NB4 (cell line): ENCODE measurements at places on chromosomes 16 and 17.

DNA sequence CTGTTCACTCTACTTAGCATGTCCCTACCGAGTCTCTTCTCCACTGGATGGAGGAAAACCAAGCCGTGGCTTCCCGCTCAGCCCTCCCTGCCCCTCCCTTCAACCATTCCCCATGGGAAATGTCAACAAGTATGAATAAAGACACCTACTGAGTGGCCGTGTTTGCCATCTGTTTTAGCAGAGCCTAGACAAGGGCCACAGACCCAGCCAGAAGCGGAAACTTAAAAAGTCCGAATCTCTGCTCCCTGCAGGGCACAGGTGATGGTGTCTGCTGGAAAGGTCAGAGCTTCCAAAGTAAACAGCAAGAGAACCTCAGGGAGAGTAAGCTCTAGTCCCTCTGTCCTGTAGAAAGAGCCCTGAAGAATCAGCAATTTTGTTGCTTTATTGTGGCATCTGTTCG, 2.8 kb upstream of the LPCAT2 start:
- DNase-seq = no peak

DNA sequence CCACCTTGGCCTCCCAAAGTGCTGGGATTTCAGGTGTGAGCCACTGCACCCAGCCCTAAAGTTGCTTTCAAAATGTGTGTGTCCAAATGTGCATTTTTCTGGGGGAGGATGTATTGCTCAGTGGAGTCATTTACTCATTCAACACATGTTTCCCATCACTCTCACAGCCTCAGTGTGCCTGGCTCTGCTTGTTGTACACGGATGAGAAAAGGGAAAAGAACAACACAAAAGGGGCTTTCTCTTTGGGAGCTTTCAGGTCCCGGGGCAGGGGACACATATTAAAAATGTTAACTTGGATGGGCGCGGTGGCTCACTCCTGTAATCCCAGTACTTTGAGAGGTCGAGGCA, 1.7 kb upstream of the PPL start:
- DNase-seq = no peak

GRCh38 chr16:66946974-66947301, 11.6 kb downstream of the CES2 start:
- no peak for DNase-seq

GRCh38 chr17:82023447-82024241, 539 bp downstream of the LRRC45 start:
- peak; percentile 69 for DNase-seq

GRCh38 chr17:65723431-65724151, 162.1 kb upstream of the AXIN2 start:
- no peak for DNase-seq

- no peak for DNase-seq
These were observed 6.6 kb downstream of the DHODH start for GRCh38 chr16:72015124-72015523.

- no peak for DNase-seq
These were observed 37.5 kb upstream of the ACSM2B start for GRCh38 chr16:20613481-20614185.

GRCh38 chr16:56872863-56873391, 7.9 kb downstream of the SLC12A3 start:
- DNase-seq = no peak

GRCh38 chr17:42386777-42387657, 1.2 kb downstream of the STAT3 start:
- DNase-seq = peak; percentile 84

- no peak for DNase-seq
These were observed 18.2 kb upstream of the SP6 start for GRCh38 chr17:47869114-47869513.

- DNase-seq = no peak
These were observed 49.3 kb upstream of the MNT start for GRCh38 chr17:2450016-2450650.

- DNase-seq = peak; percentile 92
These were observed 194.0 kb upstream of the CIBAR2 start for GRCh38 chr16:85306071-85306792.

- DNase-seq = no peak
These were observed 14.1 kb downstream of the CFAP20 start for GRCh38 chr16:58114827-58115825.

DNA sequence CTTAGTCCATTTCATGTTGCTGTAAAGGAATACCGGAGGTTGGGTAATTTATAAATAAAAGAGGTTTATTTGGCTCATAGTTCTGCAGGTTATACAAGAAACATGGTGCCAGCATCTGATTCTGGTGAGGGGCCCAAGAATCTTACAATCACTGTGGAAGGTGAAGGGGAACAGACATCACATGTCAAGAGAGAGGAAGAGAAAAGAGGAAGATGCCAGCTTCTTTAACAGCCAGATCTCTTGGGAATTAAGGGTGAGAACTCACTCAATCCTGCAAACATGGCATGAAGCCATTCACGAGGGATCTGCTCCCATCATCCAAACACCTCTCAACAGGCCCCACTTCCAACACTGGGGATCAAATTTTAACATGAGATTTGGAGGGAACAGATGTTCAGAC, 49.5 kb downstream of the BMERB1 start:
- DNase-seq = peak; percentile 67

DNA sequence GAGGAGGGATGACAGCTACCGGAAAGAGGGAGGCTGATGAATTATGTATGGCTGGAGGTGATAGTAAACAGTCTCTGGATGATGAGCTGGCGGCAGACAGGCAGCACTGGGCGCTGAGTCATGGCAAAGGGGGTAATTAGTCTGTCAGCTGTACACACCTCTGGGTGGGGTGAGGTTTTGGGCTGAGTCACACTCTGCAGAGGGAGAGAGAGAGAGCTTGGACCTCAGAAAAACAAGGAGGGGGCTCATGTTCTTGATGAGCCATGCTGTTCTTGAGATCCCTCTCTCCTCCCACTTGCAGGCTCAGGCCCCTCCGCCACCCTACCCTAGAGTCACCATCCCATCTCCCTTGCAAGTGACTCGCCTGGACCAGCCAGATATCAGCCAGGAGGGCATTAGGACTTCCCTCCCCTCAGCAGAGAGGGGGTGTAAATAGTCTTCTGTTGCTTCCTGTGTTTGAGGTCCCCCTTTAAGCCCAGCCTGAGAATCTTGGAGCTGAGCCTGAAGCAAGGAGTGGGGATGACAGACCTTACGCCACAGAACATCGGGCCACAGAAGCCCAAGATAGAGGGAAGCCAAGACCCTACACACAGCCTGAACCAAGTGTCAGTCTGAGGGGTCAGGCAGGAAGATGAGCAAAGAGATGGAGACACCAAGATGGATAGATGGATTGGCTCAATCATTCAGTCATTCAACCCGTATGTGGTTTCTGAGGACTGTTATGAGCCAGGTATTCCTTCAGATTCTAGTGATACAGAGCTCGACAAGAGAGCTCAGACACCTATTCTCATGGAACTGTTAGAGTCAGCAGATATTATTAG, 383.2 kb upstream of the CCL2 start:
- peak; percentile 17 for DNase-seq

GRCh38 chr16:5058476-5058875, 7.3 kb downstream of the C16orf89 start:
- no peak for DNase-seq

DNA sequence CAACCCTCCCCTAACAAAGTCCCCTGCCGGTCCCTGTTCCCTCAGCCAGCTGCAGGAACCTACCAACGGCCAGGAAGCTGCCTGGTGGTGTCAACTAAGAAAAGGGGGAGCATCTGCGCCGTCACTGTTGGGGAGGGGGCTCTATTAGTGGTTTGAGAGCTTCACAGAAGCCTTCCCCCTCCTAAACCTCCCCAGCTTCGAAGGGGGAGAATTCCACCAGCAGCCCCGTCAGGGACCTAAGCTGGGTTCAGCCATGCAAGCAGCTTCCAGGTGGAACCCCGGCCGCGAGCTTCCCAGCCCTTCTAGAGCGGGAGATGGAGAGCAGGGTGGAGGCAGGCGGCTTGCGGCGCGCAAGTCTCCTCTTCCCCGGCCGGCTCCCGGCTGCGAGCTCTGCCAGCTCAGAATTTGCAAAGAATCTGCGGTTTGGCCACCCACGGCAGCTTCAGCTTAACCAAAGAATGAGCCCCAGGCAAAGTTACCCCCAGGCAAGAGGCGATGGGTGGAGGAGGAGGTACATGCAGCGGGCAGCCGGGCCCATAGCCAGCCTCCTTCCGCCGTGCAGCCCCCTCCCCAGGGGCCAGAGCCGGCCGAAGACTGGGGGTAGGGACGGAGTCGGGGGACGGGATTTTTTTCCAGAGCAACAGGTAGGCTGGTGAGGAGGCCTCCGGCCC, 33.7 kb downstream of the DDX19A start:
- peak; percentile 91 for DNase-seq

GRCh38 chr16:79163691-79164387, 436.7 kb downstream of the MAF start:
- peak; percentile 82 for DNase-seq

DNA sequence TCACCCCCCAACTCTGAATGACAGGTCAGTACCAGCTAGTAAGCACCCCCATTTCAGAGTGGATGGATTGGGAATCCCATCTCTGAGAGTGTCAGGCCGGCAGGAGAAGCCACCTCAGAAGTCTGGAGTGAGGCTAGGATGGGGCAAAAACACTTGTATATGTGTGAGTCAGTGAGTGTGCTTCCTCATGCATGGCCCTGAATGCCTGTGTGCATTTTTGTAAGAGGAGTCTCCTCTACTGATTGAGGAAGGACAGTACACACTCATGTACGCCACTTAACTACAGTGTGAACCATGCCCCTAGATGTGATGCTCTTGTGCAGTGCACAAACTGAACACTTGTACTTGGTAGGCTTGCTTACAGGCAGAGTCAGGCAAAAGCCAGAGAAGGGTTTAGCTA, 22.3 kb upstream of the NAGS start:
- DNase-seq = no peak

DNA sequence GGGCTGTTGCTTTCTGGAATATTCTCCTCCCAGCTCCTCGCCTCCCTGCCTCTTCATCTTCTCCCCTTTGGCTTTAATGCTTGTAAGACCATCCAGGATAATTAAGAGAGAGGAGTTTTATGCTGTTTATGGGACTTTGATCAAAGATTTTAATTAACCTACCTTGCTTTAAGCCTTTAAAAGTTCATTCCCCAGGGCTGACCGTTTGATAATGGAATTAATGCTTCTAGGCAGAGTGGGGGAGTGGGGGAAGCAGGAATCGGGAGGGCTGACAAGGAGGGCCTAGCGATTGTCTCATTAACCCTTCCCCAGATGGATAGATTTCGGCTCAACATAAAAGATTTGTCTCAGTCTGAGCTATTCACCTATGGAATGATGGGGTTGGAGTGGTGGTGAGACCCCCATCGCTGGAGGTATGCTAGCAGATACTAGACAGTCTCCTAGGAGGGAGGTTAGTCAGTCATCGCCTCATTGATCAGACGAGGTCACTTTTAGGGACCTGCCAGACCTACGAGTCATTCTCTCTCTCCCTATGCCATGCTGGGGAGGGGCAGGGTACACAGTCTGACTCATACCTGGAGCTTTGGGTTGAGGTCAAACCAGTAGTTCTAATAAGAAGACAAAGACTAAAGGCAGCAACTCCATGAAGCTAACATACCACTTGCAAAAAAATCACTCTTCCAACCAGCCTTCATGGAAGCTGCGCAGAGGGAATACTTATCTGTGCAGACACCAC, 236.6 kb upstream of the NLRP1 start:
- no peak for DNase-seq

- DNase-seq = no peak
These were observed 7.3 kb downstream of the ST6GALNAC2 start for GRCh38 chr17:76578376-76578775.

- peak; percentile 60 for DNase-seq
These were observed at the start of gene LRRC75A for GRCh38 chr17:16491703-16492612. TSS of gene LRRC75A (minus strand) at chr17:16492193. CDS start at chr17:16491990, 203 bp downstream.

GRCh38 chr16:14179116-14179515, 108.0 kb downstream of the MRTFB start:
- DNase-seq = no peak

DNA sequence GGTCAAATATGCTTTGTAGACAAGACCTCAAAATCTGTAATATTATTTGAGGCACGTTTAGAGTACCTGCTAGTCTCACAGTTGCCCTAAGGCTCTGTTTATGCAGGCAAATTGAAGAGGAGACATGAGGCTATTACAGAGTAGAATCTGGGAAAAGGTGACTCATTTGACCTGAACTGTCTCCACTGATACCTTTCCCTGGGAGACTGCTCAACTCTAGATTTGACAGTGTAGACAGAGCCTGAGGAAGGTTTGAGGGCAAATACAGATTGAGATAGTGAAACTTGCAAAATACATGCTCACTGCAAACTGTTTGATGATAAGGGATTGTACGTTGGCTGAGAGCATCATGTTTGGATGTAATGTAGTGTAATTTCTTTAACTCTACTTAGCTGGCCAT, 1266.6 kb upstream of the CDH8 start:
- DNase-seq = no peak

DNA sequence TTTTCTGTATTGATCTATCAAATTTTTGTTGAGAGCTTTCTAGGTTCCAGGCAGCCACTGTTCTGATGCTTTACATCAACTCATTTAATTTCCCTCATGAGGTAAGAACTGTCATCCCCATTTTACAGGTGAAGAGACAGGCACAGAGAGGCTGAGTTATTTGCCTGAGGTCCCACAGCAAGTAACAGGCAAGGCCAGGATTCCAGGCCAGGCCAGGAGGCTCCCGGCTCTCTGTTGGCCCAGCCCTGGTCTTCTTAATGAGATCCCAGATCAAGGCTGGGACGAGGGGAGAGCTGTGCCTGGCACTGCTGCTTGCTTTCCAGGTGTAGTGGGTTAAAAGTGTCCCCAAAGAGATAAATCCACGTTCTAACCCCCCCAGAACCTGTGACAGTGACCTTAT, 22.4 kb upstream of the RMI2 start:
- DNase-seq = no peak

DNA sequence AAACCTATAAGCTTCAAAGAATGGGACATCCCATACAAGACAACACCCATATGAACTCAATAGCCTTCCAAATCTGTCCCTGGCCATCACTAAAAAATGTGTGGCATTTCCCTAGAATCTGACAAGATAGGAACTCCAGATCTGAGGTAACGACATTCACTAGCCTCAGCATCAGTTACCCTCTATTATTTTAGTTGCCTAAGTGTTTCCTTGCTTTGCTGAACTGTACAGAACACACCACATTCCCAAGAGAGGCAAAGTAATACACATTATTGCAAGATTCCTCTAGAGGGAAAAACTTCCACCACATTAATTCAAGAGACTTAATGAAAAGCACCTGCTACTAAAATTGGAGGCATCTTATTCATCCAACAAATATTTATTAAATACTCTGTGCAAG, 5.0 kb downstream of the LSM12 start:
- no peak for DNase-seq

DNA sequence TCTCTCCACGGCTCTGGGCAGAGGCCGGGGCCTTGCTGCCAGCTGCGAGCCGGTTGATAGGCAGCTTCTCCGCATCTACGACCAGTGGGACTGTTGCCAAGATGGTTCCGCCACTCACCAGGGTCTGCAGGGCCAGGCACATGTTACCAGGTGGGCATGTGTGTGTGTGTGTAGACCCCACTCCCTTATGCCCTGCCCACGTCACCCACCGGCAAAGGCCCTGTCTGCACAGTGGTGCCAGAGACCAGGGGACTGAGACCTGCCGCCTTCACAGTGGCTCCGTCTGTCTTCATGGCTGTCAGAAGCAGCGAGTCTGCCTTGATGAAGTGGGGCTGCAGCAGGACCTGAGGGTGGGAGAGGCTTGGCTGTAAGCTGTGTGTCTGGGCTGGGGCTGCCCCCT, 17.7 kb downstream of the SREBF1 start:
- no peak for DNase-seq

GRCh38 chr17:73511719-73512115, 132.5 kb downstream of the SDK2 start:
- DNase-seq = no peak
